NCI-H1417 (cell line): ENCODE measurements at places on chromosomes 7 and 10.

- peak; percentile 17 for DNase-seq
Measured at GRCh38 chr10:43217563-43218205, 49.2 kb downstream of the RASGEF1A start.

DNA sequence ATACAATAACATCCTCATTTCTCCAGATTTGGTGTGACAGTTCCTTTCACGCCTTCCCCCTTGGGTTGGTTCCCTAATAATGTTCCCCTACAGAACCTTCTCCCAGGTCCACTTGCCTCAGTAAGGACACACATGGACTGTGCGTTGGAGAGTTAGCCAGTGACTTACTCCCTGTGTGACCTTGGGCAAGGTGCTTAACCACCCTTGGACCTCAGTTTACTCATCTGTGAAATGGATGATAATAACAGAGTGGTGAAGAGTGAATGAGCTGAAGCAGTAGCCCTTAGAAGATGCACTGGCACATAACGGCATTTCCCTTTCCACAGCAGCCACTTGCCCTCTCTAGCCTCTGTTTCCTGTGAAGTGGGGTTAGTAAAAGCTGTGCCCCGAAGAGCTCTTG lies 175.8 kb downstream of the PKD1L1 start:
- no peak for DNase-seq

DNA sequence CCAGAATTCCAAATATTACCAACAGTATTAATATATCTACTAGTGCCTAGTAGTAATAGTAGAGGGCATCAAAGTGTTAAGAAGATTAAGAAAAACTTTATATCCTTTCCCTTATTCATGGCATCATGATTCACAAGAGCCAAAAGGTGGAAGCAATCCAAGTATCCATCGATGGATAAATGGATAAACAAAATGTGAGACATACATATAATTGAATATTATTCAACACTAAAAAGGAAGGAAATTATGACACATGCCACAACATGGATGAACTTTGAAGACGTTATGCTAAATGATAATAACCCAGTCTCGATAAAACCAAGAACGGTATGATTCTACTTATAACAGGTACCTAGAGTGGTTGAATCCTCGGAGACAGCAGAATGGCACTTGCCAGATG lies 23.1 kb downstream of the CDCA7L start:
- no peak for DNase-seq

DNA sequence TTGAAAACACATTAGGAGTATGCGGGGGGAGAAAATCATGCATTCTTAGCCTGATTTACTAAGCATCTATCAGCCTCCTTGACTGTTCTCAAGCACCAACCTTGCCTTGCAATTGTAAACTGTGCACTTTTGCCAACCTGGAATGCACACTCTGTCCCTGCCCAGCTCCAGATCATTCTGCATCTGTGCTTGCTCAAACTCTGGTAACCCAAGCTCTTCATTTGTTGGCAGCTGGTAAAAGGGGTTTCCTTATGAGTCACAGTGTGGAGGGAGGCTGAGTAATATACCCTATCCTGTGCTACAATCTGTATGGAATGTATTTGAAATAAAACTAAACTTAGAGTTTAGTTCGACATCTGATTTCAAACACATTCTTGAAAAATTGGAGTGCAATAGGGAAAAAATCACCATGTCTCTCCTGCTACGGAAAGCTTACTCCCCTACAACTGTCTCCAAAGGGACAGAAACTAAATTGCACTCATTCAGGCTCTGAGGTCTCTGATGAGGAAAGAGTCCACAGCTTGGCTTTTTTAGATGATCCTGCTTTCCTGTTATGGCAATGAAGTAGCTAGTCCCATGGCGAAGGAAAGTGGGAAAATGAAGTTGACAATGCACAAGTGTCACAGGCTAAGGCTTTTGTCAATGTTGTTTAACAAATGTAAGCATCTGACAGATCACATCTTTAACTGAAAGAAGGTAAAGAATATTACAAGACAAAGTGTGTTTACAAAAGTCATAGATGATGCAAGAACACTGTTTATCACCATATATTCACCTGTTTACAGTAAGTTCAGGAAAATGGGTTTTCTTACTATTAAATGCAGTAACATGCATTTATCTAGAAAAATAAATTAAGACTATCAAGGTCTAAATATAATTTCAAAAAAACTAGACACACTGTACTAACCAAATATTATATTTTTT lies 61.9 kb downstream of the TES start:
- no peak for DNase-seq

GRCh38 chr10:57624066-57624465 lies 643.6 kb downstream of the IPMK start:
- DNase-seq = peak; percentile 52

GRCh38 chr7:30799206-30799975 lies 28.2 kb downstream of the MINDY4 start:
- DNase-seq = no peak

DNA sequence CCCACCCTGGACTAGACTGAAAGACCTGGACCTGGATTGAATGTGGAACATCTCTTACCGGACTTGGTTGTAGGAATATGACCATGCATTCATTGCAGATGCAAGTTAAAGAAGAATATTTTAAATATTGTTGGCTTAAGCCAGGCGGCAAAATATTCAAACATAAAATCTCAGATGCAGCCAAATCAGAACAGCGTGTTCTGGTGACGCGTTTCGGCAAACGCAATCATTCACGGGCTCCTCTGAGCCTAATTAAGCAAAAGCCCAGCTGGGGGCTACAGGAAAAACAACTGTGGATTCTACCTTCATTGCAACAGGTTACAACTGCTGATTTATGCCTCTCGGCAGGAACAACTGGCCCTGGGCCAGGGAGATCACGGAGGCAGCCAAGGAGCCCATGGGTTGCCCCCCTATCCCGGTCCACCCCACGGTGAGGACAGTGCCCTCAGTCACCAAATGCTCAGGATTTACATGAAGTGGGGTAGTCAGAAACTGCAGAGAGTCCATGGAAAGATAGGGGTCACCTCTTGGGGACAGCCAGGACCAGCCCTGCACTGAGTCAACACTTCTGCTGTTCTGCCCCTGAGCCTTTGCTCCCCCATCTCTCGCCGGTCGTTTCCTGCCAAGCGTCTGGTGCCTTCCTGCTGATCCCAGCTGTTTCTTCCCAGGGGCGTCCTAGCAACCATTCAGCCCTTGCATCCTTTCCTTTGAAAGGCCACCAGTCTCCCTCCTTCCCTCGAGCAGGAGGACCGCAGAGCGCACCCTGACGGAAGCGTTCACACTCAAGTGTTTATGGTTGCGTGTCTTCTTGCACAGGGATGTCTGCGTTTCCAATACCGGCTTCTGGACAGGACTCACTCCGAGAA lies 64.4 kb upstream of the SFMBT2 start:
- peak; percentile 94 for DNase-seq
